ENCODE measurements at places on chromosomes 3 and 15.

DNA sequence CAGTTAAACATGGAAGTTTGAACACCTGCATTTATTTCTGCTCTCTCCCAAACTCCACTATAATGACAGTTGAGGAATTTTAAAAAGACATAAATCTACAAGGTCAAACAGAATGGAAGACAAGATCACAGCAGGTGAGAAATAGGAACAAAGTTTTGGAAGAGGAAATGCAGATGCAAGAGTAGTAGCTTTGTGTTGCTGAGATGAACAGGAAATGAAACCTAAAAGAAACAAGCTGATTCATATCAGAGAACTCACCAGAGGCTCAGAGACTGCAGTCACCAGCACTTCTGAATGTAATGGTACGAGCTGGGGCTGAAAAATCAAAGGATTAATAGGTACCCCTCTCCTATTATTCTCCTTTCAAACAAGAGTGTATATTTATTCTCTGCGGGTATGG is 459.9 kb downstream of the RAP2B start:
- no peak for DNase-seq

DNA sequence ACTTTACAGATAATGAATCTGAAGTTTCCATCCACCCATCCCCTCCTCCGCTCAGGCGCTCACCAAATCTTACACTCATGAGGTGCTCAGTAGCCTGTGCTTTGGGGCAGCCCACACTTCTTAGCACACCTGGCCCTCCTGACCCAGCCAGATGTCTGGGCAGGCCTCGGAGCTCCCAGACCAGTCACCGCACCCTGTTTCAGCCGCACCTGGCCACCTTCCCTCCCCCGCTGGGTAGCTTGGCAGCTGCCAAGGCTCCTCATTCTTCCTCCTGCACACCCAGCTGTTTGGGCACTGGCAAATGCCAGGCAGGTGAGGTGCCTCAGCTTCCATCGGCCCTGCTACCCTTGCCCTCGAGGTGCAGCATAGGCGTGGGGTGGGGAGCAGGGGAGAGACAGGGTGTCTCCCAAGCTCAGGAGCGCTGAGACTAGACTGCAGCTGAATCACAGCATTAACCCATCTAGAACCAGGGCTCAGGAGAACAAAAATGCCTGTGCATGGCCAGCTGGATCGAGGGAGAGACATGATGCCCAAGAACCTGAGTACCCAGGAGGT is 45.8 kb downstream of the CDC25A start:
- no peak for DNase-seq

DNA sequence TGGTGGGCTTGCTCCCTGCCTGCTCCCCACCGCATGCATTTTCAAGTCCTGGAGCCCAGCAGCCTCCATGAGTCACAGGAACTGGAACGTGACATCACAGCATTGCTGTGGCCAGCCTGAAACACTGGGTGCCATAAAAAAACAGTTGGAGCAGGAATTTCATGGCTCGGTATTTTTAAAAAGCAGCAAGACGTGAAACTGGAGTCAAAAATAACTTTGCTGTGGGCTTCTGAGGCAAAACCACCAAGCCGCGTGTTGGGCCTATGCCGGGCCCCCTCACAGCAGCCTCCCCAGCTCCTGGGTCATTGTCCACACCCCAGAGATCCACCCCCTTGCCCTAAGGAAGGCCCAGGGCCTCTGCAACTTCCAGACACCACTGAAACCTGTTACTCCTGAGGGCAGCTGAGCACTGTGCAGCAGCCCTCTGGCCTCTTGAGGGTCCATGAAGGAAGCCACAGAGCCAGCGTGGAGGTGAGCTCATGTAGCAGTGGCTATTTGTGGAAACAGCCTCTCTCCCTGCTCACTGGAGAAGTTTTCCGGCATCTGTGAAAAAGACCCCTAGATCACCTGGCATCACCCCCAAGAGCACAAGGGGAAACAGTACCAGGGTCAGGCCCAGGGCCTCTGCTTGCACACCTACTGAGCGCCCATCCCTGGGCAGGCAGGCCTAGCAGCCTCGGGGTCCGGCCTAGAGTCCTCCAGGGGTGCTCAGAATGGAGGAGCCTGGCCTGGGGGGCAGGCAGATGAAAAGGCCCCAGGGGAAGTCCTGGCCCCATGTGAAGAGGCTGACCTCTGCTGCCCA is 34.0 kb upstream of the DUSP7 start:
- DNase-seq: no peak

- DNase-seq: no peak
Measured at GRCh38 chr3:142489572-142490323, 41.9 kb upstream of the XRN1 start.

- no peak for DNase-seq
Measured at GRCh38 chr3:101532783-101533602, 20.0 kb upstream of the SENP7 start.

DNA sequence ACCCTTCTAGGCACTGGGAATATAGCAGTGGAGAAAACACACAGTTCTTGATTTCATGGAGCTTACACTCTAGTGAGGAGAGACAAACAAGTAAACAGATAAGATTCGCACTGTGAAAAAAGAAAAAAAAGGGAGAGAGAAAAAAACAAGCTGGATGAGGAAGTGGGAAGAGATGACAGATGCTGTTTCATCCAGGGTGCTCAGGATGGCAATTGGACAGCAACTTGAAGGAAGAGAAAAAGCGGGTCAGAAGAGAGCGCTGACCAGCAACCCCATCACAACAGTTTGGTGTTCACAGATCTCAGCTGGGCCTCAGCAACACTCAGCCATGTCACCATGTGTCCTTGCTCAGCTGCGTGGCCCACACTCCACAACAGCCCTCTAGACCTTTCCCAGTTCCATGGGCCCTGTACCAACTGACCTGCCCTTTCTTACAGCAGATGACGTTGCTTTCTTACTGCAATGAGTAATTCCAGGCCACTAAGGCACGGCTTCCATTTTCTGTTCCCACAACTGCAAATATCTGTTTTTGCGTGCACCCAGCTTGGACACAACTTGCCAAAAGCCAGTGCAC is 230.8 kb downstream of the MEX3B start:
- no peak for DNase-seq

DNA sequence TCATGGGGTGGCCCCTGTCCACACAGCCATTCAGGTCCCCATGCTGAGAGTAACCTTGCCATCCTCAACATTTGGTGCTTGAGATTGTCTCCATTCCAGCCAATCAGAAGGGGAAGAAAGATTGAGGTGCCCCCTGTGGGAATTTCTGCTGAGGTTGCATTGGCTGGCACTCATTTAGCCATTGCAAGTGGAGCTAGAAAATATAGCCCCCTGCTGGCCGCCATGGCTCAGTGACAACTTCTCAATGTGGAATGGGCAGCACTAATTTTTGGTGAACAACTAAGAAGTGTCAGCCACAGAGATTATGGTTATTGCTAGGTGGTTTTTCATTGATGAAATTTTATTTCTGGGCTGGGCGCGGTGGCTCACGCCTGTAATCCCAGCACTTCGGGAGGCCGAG is 22.0 kb downstream of the COL6A6 start:
- no peak for DNase-seq

- peak; percentile 45 for DNase-seq
Measured at GRCh38 chr3:107524326-107524840, 1.6 kb downstream of the BBX start.

DNA sequence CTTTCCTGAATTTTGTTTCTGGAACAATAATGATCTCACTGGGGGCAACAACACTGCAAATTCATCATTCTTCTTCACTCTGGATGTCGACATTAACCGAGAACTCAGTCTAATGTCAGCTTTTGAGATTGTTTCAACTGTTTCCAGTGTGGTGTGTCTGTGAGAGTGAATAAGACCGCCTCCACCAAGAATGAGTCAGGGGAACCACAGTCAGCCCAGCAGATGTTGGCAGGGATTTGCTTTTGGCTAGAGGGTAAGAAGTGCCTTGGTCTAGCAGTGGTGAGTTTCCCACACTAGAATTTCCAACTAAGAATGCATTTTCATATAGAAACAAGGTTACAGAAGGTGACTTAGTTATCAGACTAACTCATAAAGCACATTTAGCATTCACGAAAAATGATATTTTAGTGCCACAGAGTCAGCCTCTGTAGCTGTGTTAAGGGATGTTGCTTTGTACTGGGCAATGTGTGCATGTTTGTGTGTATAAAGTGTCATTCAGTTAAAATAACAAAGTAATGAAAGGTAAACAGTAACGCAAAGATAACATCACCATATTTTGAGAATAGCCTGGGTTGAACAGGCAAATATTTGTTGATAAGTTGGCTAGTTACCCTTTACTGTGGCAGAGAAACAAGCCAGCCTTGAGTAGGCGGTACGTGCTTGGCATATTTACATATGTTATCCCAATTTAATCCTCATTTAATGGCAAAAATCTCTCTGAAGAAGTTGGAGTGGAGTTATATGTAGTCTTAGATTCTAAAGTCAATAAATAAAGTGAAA is 33.8 kb downstream of the DRD3 start:
- DNase-seq: no peak

GRCh38 chr3:18766974-18767373 is 341.8 kb upstream of the SATB1 start:
- no peak for DNase-seq

DNA sequence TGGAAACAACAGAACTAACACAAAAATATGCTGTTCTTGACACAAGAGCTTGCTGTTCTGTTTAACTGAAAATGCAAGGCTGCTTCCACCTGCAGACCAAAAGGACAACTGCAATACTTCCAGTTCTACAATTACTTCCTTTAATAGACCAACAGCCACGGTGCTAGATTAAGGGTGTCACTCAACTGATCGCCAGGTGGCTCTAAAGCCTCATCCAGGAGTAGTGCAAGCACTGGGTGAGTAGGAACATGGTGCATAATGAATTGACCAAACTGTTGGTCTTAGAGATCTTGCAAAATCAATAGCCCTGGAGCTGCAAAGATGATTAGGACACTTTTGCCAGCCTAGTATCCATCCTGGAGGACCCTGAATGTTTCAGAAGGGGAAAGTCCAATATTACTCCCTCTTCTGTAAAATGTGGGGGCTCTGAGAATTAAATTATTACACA is 3.6 kb upstream of the CLDN16 start:
- DNase-seq: no peak

DNA sequence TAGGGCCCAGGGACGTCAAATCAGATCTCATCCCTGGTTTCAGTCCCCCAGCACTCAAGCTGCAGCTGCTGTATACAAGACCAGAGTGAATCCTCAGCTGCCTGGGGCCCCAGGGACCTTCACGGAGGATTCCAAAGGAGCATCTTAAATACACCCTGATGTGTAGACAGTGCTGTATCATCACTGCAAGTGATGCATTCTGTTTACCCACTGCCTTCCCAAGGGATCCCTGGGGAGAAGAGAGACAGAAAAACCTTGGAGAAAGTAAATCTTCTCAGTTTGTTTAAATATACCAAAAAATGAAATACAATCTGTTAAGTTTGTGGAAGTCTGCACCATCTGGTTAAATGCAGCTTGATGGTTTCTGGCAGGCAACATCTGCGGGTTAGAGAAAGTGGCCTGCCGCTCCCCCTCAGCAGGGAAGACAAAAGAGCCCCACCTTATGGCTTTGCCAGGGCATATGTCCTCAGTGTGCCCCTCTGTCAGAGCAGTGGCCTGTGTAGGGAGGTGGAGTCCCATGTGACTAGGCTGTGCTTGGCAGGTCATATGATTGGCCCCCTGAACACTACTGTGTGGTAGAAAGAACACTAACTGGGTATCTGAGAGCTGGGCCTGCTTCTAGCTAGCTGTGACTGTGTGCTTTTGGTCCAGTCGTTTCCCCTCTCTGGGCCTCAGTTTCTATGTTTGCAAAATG is 222.2 kb upstream of the TRIM42 start:
- no peak for DNase-seq

DNA sequence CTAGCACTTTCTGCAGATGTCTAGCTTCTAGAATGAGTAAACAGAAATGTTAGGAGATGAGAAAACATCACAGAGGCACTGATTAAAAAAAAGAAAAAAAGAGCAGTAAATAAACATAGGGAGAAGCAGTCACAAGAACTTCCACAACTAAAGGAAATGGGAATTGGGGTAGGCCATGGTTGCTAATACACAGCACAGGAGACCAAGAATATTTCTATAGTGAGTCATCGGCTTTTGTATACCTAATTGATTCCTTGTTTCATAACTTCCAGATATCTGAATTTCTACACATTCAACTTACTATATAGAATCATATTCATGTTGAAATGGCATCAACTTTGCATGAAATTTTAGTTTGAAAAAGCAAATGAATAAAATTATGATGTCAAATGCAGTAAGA is 47.3 kb upstream of the TCF12 start:
- no peak for DNase-seq
